ENCODE measurements at places on chromosomes 4 and X. TPM values are rescaled to one million over a fixed set of nuclear protein-coding genes. Genes with fewer than 3 reads are reported as not detected.

Gene SSX1
- polyA plus RNA-seq = not detected

Gene CXCL1
- 12.4 TPM for polyA plus RNA-seq

Gene NAP1L3
- polyA plus RNA-seq = 0.08 TPM

Gene ARHGAP36
- polyA plus RNA-seq = not detected

Gene CLCN5
- 2.0 TPM for polyA plus RNA-seq

Gene GAB3
- 0.56 TPM for polyA plus RNA-seq

Gene TMEM156
- 0.25 TPM for polyA plus RNA-seq

Gene NAT8L
- not detected for polyA plus RNA-seq

Gene PDGFC
- polyA plus RNA-seq = 2.4 TPM

Gene NCAPG
- 7.0 TPM for polyA plus RNA-seq

Gene SLITRK2
- 0.04 TPM for polyA plus RNA-seq

Gene GPR143
- polyA plus RNA-seq = 2.2 TPM

Gene SLC10A4
- 0.07 TPM for polyA plus RNA-seq

Gene STAP1
- polyA plus RNA-seq = 0.04 TPM

Gene PRDM8
- polyA plus RNA-seq = 1.2 TPM

Gene CT55
- polyA plus RNA-seq = not detected

Gene INTU
- polyA plus RNA-seq = 3.3 TPM

Gene F8
- polyA plus RNA-seq = 2.2 TPM

Gene CT47B1
- polyA plus RNA-seq = not detected

Gene ARL9
- polyA plus RNA-seq = 0.34 TPM

Gene SPIN2A
- polyA plus RNA-seq = 0.16 TPM

Gene DKC1
- 43.0 TPM for polyA plus RNA-seq

Gene RASL11B
- polyA plus RNA-seq = 0.39 TPM

Gene NXF3
- 0.19 TPM for polyA plus RNA-seq

Gene TIGD4
- 0.04 TPM for polyA plus RNA-seq

Gene CSTF2
- 21.5 TPM for polyA plus RNA-seq

Gene CEP135
- 1.5 TPM for polyA plus RNA-seq

Gene MAGEC1
- polyA plus RNA-seq = not detected

Gene GLOD5
- polyA plus RNA-seq = 0.26 TPM

Gene LDB2
- 4.4 TPM for polyA plus RNA-seq

Gene CT47A1
- not detected for polyA plus RNA-seq

Gene KIF4A
- polyA plus RNA-seq = 3.5 TPM

Gene ATP1B4
- not detected for polyA plus RNA-seq

Gene TMSB15B
- polyA plus RNA-seq = 1.1 TPM

Gene SLC4A4
- polyA plus RNA-seq = 0.39 TPM

Gene TMEM35A
- 0.39 TPM for polyA plus RNA-seq

Gene HSD17B13
- polyA plus RNA-seq = 0.14 TPM

Gene HGFAC
- 0.55 TPM for polyA plus RNA-seq

Gene TLR1
- 1.2 TPM for polyA plus RNA-seq

Gene ESX1
- not detected for polyA plus RNA-seq

Gene SHROOM3
- polyA plus RNA-seq = 15.3 TPM

Gene RNF212
- 1.2 TPM for polyA plus RNA-seq

Gene TIMM17B
- polyA plus RNA-seq = 45.0 TPM

Gene WDFY3
- 10.8 TPM for polyA plus RNA-seq
